ENCODE measurements at places on chromosomes 3 and 15.

DNA sequence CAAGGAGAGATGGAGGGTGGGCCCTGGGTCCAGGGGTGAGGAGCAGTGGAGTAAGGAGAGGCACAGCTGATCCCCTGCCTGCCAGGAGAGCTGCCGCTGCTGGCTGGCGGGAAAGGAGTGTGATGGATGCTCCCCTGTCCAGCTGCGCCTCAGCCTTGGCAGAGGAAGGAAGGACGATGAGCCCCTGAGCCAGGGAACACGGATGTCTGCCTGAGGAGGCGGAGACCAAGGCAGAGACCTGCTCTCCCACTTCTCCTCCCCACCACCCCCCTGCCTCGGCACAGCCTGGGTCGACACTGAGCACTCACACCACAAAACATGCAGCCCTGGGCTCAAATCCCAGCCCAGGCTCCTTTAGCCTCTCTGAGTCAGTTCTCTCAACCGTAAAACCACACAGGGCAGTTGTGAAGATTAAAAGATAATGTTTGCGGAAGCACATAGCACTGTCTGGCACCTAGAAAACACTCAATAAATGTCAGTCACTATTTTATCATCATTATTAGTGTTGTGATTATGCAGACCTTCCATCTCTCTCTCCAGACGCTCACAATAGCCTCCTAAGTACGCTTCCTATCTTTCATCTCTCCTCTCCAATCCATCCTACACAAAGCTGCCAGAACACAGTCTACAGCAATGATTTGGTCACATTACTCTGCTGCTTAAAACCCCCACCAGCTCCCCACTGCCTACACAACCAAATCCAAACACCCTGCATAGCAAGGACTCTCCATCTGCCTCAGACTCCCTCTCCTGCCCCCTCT, 52.2 kb downstream of the SEMA5B start:
- no peak for DNase-seq

DNA sequence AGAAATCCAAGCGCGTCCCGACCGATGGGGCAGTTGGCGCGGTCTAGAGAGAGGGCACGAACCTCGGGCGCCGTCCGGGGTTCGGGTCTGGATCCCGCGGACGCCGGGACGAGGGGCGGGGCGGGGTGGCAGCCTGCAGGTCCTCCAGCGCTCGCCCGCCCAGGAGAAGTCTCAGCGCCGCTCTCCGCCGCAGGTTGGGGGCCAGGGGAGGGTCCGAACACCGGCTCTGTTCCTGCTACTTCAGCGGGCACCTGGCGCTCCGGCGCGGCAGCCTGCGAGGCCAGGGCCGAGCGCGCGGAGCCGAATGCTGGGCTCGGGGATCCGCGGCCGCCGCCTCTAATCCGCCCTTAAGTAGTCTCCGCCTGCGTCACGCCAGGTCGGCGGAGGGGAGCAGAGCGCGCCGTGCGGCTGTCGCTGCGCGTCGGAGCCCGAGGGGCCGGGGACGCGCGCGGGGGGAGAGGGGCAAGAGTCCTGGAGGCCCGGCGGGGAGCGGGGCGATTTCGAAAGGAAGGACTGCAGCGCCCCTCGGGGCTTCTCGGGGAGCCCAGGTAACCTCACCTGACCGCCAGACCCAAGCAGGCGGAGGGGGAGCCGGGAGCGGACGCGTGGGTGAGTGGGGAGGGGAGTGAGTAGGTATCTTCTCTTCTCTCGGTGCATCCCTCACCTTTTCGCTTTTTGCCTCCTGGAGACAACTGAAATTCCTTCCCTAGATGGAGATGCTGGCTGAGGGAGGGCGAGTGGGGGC, at the start of gene GJD2:
Gene GJD2 (minus strand): TSS at position 325 of the 745 bp plus-strand sequence. CDS start 510 bp downstream, outside the sequence.
- DNase-seq: no peak

DNA sequence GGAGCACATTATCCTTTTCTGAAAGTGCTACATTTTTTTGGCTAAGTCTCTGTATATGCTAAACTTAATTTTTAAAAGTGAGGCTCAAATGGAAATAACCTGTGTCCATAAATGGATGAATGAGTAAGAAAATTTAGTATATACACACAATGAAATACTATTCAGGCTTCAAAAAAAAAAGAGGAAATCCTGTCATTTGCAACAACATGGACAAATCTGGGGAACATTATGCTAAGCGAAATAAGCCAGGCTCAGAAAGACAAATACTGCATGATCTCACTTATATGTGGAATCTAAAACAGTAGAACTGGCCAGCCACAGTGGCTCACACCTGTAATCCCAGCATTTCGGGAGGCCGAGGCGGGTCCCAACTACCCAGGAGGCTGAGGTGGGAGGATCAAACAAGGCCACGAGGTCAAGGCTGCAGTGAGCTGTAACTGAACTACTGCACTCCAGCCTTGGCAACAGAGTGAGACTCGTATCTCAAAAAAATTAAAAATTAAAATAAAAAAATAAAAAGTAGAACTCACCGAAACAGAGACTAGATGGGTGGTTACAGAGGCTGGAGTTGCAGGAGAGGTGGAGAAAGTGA, 25.8 kb downstream of the CCDC12 start:
- no peak for DNase-seq

- DNase-seq: no peak
Measured at GRCh38 chr3:101667331-101667730, 9.6 kb downstream of the ZBTB11 start.

DNA sequence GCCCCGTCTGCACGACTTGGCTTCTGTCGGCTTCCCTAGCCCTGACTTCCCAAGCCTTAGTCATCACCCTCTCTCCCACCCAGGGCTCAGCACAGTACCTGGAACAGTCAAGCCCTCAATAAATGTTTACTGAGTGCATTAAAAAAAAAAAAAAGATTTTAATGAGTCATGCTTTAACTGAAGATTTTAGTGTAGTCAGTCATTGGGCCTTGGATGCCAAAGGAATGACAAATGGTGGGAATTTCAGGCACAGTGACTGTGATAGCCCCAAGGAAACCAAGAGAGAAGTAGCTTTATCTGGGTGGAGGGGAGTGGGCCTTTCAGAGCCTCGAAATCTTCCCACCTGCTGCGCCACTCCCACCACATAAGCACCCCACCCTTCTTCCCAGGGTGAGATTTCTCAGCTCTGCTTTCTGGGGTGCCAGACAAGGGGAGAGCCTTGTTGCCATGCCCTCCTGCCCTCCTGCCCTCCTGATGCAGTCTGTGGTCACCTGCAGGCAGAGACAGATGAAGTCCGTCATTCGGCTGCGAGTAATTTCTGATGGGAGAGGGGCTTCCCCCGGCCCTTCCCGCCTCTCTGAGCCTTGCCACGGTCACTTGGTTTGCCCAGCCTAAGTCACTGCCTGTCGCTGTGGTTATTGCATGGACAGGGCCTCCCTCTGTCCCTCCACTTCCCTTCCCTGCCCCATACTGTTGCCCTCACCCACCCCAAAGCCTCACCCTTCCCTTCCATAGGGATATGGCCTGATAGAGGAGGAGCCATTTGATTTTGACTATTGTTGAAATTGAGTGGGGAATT, 41.8 kb downstream of the SMAD3 start:
- peak; percentile 56 for DNase-seq

DNA sequence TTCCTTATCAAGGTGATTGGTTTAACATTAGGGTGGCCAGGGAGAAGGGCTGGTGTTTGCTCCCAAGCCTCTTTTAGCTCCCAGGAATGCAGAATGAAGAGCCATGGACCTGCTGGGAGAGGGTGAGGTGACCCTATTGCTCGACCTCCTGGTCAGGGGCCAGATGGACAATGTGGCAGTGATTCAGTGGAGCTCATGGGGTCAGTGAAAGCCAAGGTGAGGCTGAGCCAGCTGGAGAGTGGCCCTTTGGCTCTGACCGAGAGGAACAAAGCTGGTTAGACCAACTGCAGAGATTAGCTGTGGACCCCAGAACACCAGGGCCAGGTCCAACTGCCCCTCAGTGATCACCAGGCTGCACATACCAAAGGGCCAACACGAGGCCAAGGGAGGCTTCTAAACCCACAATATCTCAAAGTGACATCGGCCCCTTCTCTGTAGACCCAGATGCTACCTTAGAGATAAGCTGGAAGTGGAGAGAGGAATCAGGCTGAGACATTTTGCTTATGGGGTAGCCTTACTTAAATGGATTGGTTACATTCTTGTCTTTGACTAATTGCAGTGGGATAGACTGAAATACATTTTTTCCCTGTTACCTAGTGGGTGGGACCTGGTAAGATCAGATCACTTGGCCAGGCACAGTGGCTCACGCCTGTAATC, 15.8 kb upstream of the BTBD1 start:
- no peak for DNase-seq

DNA sequence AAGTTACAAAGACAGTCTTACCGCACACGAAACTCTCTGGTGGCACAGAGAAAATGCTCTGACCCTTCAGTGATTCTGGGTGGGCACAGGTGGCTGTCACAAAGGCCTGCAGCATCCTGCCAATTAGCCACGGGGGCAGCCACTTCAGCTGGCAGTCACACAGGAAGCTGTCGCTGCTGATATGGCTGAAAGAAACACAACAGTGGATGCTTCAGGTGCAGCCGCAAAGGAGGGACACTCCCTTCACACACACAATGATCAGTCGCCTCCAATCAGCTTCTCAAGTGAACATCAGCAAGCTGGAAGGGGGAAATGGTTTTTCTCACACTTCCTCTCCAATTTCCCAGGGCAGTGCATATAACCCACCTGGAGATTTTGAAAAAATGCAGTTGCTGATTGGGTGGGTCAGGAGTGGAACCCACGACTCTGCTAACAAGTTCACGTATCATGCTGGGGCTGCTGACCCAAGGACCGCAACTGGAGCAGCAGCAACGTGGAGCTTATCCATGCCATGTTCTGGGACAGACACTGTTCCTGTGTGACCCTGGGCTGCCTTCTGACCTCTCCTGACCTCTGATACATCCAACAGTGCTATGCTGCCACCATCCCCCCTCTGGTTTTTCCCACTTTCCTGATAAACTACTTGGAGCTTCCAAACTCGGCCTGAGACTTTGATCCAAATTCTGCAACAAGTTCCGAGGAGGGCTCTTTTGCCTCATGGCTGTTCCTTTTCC, 106.6 kb downstream of the LRIG1 start:
- no peak for DNase-seq

DNA sequence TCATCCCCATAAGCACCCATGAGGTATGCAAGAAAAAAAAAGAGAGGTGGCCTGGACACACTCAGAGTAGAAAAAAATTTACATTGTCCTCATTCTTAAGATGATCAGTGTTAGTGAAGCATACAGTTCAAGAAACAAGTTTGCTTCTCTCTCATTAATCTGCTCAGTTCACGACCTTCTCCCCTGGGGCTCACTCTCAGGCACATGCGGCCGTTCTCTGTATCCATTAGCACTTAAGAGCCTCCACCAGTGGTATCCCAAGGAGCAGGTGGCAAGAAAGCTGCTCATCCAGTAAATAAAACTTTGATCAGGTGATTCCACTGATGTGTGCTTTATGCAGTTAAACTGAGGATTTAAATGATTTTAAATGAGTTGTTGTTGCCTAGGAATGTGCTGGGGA, 57.4 kb downstream of the ARHGAP31 start:
- DNase-seq: no peak

- no peak for DNase-seq
Measured at GRCh38 chr15:41512940-41513505, 604 bp downstream of the LTK start.

DNA sequence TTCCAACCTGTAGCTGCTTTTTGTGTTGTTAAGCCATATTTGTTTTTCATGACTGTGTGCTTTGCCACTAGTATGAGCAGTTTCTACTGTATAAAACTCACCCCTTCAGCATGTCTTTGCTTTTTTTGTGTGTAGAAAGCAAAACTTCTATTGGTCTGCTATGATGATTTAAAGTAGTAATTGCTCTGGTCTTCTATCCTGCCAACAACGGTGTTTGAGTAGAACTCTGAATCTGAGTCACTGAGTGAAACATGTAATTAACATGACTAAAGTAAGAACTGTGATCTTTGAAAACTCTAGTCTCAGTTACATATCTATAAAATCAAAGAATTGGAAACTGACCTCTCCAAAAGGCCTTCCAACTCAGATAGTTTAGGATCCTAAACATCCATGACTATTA, 133.6 kb downstream of the TPRG1 start:
- no peak for DNase-seq

DNA sequence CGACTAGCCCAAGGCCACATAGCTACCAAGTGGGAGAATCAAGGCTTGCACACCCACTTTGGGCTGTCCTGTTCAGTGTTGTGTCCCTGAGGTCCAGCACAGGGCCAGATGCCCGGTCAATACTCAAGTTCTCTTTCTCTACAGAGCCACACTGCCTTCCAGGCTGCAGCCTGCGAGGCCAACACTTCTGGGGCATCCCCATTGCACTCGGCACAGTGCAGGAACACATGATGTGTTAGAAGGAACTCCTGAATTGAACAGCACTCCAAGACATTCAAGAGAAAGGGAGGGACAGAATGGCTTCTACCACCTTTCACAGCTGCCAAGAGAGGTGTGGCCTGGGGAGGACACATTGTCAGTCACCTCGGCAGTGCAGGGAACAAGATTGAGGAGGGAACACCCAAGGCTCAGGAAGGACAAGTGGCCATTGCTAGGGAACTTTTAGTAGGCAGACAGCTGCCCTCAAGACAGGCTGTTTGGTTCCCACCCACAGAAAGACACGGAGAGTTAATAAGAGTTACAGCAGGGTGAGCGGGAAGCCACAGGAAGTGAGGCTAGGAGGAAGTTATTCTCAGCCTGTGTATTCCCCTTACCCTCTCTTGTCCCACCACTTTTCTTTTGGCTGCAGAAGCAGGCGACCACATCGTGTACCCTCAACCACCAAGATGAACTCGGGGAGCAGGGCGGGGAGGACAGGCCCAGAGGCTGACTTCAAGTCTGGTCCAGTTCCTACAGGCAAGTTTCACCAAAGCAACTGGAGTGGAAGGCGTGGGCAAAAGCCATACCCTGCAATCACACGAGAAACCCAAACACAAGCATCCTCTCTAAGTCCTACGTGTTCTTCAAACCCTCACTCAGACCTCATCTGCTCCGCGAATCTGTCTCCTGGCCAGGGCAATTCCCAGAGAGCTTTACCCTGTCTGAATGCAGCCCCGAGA, 69.4 kb downstream of the SRGAP3 start:
- no peak for DNase-seq
